ENCODE measurements at places on chromosomes 7 and 10. TPM values are rescaled to one million over a fixed set of nuclear protein-coding genes. Genes with fewer than 3 reads are reported as not detected.

Gene TMEM140
- total RNA-seq, result 8.2 TPM

Gene WNT8B
- 0.40 TPM for total RNA-seq

Gene SFTPD
- 2.1 TPM for total RNA-seq

Gene H2BK1
- total RNA-seq, result 3.0 TPM

Gene ATP6V0A4
- total RNA-seq, result 0.62 TPM

Gene NME8
- 0.91 TPM for total RNA-seq

Gene STOX1
- 4.7 TPM for total RNA-seq

Gene FZD8
- total RNA-seq, result 5.6 TPM

Gene CTTNBP2
- 8.3 TPM for total RNA-seq

Gene VPS37D
- 19.5 TPM for total RNA-seq

Gene AKR1C8
- total RNA-seq, result not detected

Gene DNAH11
- total RNA-seq, result 1.6 TPM

Gene SLC29A3
- 12.7 TPM for total RNA-seq

Gene DUS4L
- total RNA-seq, result 15.3 TPM

Gene TYW1B
- total RNA-seq, result 8.4 TPM

Gene CRYGN
- not detected for total RNA-seq

Gene EMX2
- 0.05 TPM for total RNA-seq

Gene HMX2
- total RNA-seq, result 1.0 TPM

Gene ETV1
- total RNA-seq, result 9.2 TPM

Gene GNB2
- 376 TPM for total RNA-seq

Gene LRIT1
- 1.1 TPM for total RNA-seq

Gene SLC13A4
- total RNA-seq, result 9.4 TPM

Gene CLRN3
- total RNA-seq, result not detected

Gene ENKUR
- 0.62 TPM for total RNA-seq

Gene CAMK1D
- 4.8 TPM for total RNA-seq

Gene PDE1C
- 2.4 TPM for total RNA-seq

Gene TMEM229A
- not detected for total RNA-seq

Gene LHPP
- 21.9 TPM for total RNA-seq
